ENCODE measurements at places on chromosomes 3 and 15.

- no peak for DNase-seq
These were observed 289.6 kb upstream of the LRRN1 start for GRCh38 chr3:3509665-3510064.

DNA sequence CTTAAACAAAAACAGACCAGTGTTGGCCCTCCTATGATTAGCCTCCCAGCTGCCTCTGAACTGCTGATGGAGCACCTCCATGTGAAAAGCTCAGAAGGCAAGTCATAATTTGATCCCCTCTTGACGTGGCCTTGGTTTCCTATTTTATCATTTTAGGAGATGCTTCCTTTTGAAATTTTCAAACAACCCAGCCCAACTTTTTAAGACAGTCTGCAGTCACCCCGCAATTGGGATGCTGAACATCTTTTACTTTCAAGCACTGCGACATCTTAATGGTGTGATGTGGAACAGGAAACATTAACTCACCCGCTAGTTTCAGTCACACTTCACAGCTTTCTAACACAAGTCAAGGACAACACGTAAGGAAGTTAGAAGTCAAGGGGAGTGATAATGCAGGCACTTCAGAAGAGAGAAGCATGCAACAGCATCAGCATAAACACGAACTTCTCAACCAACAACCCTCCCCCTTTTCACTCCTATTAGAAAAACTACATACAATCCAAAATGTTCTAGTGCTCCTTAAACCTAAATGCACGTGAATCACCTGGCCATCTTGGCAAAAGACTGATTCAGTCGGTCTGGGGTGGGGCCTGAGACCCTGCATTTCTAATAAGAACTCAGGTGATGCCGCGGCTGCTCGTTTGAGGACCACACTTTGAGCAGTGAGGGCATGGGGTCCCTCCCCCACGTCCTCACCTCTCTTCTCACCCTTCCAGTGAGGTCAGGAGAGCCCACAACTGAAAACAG is 161.5 kb downstream of the FOXP1 start:
- no peak for DNase-seq

DNA sequence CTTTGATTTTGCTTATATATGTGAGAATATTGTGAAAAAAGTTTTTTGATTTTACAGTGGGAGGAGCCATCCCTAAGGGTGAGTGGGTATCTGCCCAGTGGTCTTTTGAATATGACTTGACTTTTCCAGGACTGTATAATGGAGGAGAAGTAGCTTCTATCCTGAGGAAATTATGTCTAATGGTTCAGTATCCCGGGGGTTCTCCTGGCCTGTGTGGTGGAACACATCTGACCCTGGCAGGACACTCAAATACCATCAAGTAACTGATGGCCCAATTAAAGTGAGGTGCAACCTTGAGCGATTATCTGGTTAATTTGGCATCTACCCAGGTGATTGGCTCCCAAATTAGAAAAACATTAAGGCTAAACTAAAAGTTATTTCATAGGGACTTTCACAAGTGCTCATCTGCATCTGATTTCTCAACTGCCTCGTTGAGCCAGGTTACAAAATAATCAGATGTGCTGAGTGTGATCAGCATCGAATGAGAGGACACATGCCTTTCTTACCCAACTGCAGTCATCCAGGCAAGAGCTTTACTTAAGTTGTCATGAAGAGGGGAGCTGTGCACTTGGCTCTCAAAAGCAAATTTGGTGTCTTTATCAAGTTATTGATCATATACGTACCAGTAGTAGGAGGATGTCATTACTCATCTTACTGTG is 201.4 kb downstream of the IL5RA start:
- no peak for DNase-seq

DNA sequence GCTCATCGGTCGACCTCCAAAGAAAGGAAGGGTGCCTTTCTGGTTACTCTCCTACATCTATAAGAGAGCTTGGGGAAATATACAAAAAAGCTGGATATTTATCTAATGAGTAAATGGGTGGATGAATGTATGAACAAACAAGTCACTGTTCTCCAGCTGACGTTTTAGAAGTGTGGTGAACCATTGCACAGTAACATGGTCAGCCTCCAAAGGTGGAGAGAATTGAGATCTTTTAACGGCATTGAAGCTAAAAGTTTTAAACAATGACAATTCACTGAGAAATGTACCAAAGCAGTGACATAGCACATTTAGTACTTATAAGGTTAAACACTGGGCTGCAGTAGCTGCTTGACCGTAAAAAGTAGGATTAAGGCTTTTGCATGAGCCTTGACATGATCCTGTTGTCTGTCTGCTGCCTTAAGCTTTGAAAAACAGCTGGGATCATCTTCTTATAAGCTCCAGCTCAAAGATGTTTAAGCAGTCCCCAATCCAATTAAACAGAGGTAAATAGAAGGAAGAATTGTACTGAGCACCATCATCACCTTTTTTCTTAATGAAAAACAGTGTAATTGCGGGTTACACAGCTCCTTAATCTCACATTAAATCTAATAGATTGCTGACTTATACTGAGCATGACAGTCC is 222.9 kb downstream of the WDR72 start:
- DNase-seq = no peak

GRCh38 chr15:31051496-31052080 is 49.9 kb downstream of the TRPM1 start:
- DNase-seq = no peak

- DNase-seq = no peak
These were observed 191.2 kb upstream of the ARPP21 start for GRCh38 chr3:35448121-35448520.

Data from AG08395 (cell line).